Fibroblast of villous mesenchyme (primary cell): ENCODE measurements at places on chromosomes 6 and 20. TPM values are rescaled to one million over a fixed set of nuclear protein-coding genes. Genes with fewer than 3 reads are reported as not detected.

Gene CALHM4
- not detected in 2 replicates for total RNA-seq

Gene ANKEF1
- total RNA-seq = 0.97 and 1.3 TPM in 2 replicates

Gene TMEM170B
- 2.3 and 2.6 TPM in 2 replicates for total RNA-seq

Gene OR2B6
- total RNA-seq = not detected in 2 replicates

Gene ENPP3
- total RNA-seq = under 0.01 TPM in 1 of 2 replicates, not detected in the other

Gene OTOR
- not detected in 2 replicates for total RNA-seq
